Activated T-cell treated with anti-CD3 and anti-CD28 coated beads for 48 hours (primary cell): ENCODE measurements at places on chromosomes 3 and 15.

- DNase-seq = no peak
These were observed 94.7 kb downstream of the SSR3 start for GRCh38 chr3:156460206-156460611.

- no peak for DNase-seq
These were observed 1.6 kb downstream of the EFHB start for GRCh38 chr3:19932422-19932821.

GRCh38 chr3:87206635-87207034 is 20.5 kb upstream of the CHMP2B start:
- DNase-seq = no peak

- no peak for DNase-seq
These were observed 35.8 kb upstream of the SLCO2A1 start for GRCh38 chr3:134065252-134066157.

DNA sequence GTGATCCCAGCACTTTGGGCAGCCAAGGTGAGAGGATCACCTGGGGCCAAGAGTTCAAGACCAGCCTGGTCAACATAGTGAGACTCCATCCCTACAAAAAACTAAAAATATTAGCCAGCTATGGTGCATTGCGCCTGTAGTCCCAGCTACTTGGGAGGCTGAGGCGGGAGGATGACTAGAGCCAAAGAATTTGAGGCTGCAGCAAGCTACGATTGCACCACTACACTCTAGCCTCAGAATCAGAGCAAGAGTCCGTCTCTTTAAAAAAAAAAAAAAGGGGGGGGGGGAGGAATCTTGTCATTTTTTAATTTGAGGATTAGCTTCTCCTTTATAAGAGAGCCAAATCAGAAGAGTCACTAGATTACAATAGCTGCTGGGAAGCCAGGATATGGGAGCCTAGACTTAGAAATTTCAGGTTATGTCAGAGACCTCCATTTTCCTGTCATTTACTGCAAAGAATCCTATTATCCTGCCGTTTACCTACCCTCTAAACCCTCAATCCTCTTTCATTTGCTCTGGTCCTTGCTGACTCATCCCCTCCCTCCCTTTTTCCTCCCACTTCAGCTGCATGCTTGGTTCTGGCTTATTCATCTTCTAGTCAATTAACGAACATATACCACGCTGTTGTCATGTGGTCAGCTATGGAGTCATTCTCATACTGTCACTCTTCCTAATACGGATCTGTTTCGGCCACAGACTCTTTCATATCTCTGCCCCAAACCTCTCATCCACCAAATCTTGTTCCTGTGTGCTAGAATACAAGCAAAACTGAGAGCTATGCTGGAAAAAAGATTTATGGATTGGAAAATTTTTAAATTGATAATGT is 83.8 kb upstream of the PPIB start:
- peak; percentile 41 for DNase-seq

- DNase-seq = no peak
These were observed 18.4 kb upstream of the ABTB1 start for GRCh38 chr3:127654374-127654773.

- no peak for DNase-seq
These were observed 62.1 kb downstream of the CORO2B start for GRCh38 chr15:68640791-68641331.

DNA sequence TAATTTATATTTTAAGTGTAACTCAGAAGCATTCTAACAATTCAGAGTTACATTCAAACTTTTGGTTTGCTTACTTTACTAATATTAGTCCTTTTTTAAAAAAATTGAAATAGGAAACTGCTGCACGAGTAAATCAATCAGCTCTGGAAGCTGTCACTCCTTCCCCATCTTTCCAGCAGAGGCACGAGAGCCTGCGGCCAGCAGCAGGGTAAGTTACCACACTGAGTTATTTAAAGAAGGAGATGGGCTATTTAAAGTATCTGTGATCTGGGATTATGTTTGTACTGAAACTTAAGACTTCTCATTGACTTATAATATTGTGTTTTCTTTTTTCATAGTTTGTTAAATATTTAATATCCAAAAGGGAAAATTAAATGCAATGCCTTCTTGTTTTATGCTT is 29.3 kb downstream of the APPL1 start:
- DNase-seq = no peak

- DNase-seq = no peak
These were observed 31.4 kb downstream of the SEMA7A start for GRCh38 chr15:74402337-74402841.

GRCh38 chr3:41874022-41874421 is 87.9 kb downstream of the ULK4 start:
- no peak for DNase-seq

DNA sequence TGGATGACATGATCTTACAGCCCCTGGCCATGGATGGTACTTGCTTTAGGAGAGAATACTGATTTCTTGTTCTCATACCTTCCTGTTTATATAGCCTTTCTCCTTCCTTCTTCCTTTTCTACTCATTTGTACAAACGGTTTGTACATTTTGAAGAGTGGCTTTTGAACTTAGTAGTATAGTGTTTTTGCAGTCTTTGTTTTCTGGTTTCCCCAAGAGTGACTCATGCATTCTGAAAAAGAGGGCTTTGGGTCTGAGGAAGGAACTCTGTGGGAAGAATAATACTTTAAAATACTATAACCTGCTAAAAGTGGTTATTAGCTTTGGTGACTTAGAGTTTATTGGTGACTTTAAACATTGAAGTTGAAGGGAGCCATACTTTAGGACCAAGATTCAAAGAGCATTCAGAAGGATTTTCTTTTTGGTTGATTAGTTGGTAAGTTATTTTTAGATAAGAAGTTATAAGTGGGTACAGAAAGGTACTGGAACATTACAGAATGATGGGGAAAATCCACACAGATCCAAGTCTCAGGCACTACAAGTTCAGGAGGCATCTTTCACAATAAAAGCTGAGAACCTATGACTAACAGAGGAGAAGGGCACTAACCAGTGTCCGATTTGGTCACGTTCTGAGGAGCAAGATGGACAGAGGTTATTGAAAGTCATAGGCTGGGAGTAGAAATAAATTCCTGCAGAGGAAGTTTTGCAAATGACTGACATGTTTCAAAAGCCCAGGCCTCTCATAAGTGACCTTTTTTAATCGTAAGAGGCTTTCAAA is 369.6 kb upstream of the AZI2 start:
- no peak for DNase-seq

- DNase-seq = no peak
These were observed 57.5 kb downstream of the RBMS3 start for GRCh38 chr3:29338377-29338776.

DNA sequence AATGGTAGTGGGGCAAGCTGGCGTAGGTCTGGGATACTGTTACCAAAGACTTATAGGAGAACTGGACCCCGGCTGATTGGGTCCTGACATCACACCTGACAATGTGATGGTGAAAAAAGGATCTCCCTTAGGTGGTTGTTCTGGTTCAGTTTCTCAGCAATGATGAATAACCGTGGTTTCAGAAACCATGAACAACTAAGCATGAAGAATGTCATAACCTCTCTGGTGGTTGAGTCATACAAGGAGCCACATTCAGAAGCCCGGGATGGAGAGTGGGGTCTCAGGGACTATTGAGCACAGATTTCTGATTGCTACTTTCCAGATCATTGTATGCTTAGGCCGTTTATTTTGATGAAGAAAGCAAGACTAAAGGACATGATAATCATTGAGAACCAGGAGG is 17.4 kb downstream of the GPR160 start:
- no peak for DNase-seq

GRCh38 chr3:66304293-66304692 is 83.5 kb downstream of the SLC25A26 start:
- DNase-seq = no peak

DNA sequence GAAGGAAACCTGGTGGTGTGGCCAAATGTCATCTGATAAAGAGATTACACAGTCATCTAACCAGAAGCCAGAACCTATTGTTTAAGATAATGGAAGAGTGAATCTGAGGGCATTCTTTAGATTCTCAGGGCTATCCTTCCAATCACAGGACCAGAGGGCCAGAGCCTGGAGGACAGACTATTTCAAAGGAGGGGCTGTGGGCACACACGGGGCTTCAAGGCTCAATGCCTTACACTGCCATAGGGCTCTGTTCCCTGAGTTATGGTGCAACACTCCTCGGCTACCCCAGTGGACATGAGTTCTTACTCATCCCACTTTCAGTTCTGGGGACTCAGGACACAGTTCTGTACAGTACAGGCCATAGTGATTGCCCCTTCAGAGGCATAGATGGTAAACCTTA is 343.9 kb upstream of the ALCAM start:
- no peak for DNase-seq

DNA sequence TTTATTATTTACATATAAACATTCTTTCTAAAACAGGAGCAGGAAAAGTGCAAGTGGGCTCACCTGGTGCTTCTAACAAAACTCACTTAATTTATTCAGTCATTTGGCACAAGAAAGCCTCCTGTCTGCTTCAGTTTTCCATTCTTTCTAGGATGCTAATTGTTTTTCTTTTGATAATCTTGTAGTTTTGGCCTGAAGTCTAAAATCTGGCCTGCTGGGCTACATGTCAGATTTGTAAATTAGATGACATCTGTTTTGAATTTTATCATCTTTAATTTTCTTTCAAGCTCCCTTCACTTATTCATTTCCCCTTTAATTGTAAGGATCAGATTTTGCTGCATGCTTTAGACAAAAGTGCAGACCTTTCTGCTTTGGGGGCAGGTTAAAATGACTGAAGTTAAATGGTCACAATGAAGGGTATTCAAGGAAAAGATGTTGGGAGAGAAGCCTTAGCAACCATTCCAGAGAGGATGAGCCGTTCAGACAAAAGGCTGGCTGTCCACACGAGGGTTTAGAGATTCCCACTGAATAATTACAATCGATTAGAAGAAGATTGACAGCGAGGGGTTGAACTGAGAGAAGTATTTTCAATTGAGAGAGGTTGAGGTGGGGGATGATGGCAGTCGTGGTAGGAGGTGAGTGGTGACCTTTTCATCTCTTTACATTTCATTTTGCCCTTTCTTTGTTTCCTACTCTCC is 59.9 kb upstream of the PTX3 start:
- DNase-seq = no peak

- DNase-seq = no peak
These were observed 44.6 kb downstream of the POMGNT2 start for GRCh38 chr3:43061101-43061895.

DNA sequence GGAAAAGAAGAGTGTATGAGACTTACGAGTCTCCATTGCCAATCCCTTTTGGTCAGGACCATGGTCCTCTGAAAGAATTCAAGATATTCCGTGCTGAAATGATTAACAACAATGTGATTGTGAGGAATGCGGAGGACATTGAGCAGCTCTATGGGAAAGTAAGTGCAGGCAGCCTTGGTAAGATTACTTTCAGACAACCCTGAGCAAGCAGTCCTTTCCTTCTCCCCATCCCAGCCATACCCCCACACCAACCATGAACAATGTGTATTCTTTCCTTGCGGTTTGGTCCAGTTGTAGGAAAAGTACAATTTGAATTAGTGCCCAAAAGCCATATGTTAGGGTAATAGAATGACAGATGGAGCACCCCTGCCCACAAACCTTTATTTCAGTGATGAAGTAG is 5.6 kb downstream of the TSEN2 start:
- no peak for DNase-seq

DNA sequence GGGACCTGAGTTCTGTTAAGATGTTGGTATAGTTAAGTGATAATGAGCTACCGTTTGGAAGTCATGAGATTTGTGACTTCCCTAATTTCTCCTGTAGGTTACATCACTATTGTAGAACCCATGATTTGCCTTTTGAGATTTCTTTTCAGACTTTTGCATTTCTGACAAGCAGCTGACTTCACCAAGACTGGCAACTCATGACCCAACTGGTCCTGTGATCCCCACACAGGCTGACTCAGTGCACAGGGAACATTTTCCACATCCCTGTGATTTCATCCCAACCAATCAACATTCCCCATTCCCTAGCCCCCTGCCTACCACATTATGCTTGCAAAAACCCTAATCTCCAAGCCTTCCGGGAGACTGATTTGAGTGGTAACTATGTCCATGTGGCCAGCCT is 242.1 kb upstream of the PDZRN3 start:
- no peak for DNase-seq

- no peak for DNase-seq
These were observed 79.2 kb upstream of the KLF13 start for GRCh38 chr15:31247404-31247803.

DNA sequence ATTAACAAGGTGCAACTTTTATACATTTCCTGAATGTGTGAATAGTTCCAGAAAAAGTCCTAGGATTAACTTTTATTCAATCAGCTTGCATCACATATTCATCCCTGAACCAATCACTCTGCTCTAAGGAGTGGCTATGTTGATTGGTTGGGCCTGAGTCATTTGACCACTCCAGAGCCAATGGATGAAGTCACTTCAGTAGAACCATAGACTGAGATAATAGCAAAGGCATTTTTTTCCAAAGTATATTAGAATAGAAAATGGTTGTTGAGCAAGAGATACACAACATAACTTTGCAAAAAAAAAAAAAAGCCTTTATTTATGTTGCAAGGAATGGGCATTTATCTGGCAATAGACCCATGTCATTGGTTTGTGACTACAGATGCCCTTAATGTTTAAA is 55.5 kb upstream of the AGTR1 start:
- no peak for DNase-seq

GRCh38 chr3:189748046-189748445 is 116.9 kb downstream of the TP63 start:
- no peak for DNase-seq

GRCh38 chr3:13594146-13594545 is 45.2 kb downstream of the FBLN2 start:
- DNase-seq = no peak

DNA sequence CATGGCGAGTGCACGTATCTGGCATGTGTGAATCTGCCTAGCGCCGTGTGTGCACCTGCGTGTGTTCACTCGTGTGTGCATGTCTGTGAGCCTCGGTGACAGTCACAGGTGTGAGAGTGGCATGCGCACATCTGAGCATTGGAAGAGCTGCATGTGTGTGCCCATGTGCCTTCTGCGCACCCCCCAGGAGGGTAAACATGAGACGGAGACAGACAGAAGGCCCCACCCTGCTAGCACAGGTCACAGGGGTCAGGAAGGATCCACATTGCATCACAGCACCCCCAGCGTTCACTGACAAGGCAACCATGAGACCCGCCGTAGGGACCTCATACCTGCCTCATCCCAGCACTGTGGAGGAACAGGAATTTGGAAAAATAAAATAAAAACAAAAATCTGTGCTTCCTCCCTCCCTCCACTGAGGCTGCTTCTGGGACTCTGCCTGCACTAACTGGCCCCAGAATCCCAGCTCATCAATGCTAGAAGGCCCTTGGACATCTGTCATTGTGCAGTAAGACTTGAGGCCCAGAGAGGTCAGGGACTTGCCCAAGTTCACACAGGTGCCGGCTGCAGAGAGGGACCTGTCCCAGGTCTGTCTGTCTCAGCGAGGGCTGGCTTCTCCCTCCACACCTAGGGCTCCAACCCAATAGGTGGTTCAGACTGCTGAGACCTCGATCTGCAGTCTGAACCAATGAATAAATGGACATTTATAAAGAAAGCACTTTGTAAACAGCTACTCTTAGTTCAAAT is 37.4 kb downstream of the RPN1 start:
- no peak for DNase-seq
